ENCODE measurements at places on chromosomes 3 and 15.

DNA sequence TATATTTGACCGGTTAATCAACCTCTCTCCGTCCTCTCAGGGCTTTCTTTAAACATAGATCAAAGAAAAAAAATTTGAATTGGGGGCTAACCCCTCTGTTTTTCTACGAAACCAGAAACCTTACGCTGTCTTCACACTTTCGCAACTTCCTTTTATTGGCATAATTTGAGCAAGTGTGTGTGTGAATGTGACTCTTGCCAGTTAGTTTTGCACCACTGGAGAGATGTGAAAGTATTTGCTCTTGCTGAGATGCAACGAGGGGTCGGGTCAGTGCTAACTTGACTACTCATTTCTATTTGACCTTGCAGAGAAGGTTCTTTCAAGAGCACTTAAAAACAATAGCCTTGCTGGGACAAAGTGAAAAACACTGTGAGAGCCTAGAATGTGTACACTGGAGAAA is 81.2 kb downstream of the FAM43A start:
- no peak for DNase-seq

DNA sequence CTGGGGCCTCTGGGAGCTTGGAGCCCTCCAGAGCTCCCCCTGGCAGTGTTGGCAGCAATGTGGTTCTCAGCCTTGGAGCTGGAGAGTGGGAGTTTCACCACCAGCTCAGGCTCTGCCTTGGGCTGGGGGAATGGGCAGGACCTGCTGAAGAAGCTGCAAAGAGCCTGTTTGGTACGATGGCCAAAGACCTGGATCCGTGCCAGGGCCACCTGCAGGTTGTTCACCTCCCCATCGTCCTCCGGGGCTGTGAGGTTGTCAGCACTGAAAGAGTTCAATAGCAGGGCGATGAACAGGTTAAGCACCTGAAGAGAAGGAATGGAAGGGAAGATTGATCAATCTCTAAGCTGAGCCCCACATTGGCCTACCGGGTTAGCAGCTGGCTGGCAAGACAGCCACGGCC is 77.3 kb upstream of the SCN5A start:
- no peak for DNase-seq

DNA sequence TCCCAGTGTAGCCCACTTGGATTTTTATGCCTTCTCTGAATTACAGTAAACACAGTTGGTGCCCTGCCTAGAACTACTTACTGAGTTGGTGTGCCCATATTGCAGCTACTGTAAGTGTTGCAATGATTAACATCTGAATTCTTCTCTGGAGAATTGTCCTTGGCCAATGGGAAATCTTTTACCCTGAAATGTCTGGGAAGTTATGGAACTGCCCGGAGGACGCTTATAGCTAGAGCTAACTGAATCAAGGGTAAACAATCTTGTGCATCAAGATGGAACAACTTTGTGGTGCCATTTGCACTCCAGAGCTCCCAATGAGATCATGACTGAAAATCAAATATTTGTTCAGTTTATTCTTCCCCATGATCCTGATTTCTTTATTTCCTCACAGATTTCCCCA is 246.7 kb upstream of the CBLB start:
- DNase-seq, result no peak

- DNase-seq, result no peak
Measured at GRCh38 chr15:66611257-66612053, 45.7 kb upstream of the LCTL start.

DNA sequence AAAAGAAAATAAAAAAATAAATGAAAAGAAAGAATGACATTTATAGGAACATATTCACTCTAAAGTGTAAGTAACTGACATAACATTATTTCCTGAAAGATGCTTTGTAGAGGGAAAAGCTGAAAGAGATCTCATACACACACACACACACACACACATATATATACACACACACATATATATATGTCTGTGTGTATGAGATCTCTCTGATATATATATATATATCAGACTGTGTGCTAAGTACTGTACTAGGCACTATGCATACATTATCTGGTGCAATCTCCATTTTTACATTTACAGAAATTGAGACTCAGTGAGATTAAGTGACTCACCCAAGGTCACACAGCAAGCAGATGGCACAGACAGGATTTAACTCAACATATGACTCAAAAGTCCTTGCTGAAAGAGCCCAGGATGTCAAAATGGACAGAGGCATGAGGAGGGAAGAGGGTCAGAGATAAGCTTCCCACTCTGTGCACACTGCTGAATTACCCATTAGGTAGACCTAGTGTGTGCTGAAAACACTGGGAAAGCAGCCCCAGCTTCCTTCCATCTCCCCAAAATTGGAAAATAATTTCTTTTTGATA is 15.0 kb downstream of the BHLHE40 start:
- DNase-seq, result no peak

DNA sequence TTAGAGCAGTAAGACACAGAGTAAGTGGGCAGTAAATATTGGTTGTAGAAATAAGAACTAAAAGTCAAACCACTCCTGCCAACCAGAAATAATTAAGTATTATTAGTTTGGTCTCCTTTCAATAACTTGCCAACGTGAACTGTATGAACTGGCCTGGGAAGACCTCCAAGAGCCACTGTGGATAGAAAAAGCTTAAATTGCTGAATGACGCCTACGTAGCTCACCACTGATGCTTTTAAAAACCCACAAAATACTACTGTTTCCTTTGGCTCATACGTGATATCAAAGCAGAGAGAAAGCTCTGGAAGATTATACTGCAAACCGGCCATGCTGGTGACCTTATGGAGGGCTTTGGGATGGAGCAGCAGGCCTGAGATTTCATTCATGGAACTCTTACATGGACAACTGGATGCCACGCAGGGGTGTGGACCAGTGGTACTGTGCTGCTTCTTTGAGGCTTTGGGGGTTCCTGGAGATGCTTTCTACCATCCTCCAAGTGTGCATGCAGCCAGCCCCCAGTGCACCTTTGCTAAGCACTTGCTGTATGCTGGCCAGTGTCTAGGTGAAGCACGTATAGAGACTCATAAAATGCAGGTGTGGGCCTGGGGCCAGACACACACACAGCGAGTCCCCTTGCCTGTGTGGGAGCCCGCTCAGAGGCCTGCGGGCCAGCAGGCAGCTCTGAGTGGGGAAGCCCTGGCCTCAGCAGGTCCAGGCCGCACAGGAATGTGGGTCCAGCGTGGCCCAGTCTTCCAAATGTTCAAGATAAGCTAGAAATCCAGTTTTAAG is 66.8 kb downstream of the ABTB1 start:
- DNase-seq, result no peak

Measured in dorsolateral prefrontal cortex (tissue), 122 donors.